ENCODE measurements at places on chromosomes 7 and 10.

DNA sequence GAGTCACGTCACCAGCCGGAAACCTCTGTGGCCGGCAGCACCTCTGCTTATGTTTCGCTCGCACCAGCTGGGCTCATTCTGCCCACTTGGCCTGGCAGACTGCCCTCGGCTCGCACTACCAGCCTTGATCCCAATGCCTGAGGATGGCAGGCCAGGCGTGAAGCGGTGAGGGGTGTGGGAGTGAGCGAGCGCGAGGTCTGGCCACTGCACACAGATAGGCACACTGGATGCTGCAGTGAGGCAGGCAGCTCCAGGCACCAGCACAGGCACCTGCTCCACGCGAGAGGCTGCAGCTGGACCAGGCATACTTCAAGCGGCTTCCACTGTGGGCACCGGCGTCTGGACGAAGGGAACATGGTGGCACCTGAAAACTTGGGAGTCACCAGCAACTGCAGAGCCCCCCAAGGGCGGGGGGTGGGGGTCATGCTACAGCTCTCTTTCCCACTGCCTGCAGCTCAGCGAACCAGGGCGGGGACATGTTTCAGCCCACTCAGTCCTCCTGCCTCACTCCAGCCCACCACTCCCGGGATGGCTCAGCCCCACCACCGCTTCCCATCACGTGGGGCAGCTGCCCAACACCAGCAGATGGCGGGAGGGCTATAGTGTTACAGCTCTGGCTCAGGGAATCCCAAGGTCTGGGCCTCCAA, 5.4 kb upstream of the DMTF1 start:
- no peak for DNase-seq

DNA sequence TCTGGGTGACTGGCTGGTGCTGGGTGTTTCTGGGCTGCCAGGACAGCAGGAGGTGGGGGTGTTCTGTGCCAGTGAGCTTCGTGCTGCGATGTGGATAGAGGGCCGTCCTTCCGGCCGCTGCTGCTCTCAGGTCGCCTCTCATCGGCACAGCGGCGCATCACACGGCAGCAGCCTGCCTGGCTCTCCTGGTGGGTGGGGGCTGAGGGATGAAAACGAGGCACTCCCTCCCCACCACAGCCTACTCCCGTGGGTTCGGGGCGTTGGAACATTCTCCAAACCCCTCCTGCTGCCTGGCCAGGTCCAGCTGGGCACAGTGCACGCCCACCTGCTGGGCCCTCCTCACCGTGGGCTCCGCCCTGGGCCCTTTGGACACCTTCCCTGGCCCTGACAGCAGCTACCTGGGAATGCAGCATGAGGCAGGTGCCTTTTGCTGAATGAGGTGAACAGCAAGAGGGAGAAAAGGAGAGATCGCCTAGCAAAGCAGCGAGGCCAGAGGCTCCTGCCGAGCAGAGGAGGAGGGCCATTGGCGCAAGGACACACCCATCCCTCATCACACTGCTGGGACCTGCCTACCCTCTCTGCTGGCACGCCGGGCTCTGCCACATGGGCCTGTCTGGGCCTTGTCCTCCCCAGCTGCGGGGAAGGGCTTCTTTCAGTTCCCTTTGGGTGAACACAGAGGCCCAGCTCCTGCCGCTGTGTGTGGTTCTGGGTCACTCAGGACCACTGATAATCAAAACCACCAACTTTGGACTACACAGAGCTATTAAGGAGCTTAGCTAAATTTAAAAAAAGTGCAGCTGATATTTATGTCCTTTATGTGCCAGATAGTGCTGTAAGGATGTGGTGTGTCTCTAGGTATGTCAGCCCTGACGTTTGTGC, 33.4 kb downstream of the INPP5A start:
- DNase-seq: no peak

- no peak for DNase-seq
Observed at GRCh38 chr10:114273910-114274309, 34.9 kb downstream of the VWA2 start.

- DNase-seq: peak; percentile 31
Observed at GRCh38 chr10:16828114-16828568, 10.9 kb upstream of the RSU1 start.

- DNase-seq: no peak
Observed at GRCh38 chr10:93299606-93300287, 182.4 kb downstream of the MYOF start.

DNA sequence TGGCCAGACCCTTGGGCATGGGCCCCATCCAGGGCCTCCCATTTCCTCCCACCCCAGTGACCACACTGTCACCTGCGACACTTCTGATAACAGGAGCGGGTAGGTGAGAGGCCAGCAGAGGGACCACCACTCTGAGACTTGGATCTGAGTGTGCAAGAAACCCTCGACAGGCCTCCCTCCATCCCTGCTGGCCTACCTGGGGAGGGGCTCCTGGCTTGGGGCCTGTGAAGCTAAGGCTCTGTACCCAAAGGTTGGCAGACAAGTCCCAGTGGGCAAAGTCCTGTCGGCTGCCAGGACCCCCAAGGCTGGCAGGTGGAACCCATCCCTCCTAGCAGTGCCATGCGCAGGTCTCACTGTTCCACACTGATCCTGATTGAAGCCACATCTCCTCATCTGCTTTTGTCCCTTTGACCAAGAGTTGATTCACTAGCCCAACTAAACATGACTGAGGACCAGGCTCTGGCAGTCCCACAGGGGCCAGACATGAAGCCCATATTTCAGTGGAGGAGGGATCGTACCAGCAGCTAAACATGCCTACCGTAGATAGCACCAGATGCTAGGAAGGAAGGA, 1.2 kb upstream of the PGAM2 start:
- DNase-seq: no peak

GRCh38 chr10:129626309-129626708, 159.3 kb downstream of the MGMT start:
- DNase-seq: no peak

DNA sequence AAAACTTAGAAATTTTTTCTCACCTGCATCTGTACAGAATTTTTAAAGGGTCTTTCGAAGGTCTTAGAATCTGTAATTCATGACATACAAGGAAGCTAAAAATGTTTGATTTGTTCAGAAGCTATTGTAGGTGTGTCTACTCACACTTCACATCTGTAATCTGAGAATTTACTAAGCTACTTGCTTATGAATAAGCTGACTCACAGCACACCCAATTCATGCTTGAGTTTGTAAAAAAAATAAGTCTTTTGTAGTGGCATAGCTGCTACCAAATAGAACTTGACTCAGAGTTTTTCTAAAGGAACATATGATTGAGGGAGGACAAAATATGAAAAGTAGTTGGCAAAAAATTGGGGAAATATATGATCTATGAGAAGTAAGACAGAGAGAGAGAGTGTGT, 12.7 kb upstream of the AGR2 start:
- DNase-seq: no peak

- DNase-seq: no peak
Observed at GRCh38 chr10:110756876-110757275, 112.7 kb downstream of the RBM20 start.

- DNase-seq: no peak
Observed at GRCh38 chr7:13933091-13933490, 56.4 kb downstream of the ETV1 start.

- no peak for DNase-seq
Observed at GRCh38 chr7:139065323-139065722, 29.5 kb upstream of the ZC3HAV1L start.

DNA sequence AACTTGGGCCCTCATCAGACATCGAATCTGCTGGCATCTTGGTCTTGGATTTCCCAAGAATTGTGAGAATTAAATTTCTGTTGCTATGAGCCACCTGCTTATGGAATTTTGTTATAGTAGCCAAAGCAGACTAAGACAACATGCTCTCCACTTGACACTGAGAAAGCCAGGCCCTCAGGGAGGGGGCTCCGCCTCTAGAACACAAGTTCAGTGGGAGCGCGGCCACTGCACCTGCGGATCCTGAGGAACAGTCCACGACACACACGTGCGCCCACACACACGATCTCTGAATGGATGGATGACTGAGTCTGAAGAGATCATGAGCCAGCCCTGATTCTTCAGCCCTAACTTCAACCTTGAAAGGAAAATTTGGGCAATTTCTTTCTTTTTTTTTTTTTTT, 73.7 kb downstream of the CTBP2 start:
- DNase-seq: no peak

DNA sequence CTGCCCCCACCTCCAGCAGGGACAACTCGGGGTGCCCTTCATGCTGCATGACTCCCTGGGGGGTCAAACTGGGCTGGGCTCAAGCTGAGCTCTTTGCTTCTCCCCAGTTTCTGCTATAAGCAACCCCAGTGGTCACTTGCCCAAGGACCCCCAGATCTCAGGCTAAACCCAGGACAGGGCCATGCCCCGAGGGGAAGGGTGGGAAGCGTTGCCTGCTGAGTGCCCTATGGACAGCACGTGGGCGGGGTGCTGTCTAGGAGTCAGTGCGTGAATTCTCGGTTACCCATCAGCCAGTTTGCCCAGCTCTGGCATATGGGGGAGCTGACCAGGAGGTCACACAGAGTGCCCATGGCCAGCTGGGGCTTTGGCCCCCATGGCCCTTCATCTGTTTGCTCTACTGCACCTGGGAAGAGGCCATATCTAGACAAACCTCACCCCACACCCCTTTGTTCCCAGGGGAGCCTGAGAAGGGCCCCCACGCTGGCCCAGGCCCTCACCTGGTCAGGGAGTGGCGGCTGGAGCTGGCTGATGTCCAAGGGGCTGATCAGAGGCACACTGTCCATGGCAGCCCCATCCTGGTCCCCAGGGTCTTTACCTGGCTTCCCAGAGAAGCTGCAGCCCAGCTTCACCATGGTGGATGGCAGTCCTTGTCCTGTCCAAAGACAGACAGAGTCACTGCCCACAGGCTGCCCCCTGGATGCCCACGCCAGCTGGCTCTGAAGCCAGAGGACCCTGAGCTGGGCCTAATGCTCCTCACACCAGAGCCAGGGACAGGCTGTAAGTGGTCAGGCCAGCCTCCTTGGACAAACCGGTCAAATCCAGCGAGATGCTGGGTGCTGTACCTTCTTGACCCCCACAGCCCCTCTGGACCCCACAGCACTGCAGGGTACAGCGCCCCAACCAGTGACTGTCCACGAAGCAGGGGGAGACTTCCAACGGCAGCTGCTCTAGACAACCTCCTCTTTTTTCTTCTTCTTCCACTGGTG, 8.0 kb downstream of the CALY start:
- no peak for DNase-seq

DNA sequence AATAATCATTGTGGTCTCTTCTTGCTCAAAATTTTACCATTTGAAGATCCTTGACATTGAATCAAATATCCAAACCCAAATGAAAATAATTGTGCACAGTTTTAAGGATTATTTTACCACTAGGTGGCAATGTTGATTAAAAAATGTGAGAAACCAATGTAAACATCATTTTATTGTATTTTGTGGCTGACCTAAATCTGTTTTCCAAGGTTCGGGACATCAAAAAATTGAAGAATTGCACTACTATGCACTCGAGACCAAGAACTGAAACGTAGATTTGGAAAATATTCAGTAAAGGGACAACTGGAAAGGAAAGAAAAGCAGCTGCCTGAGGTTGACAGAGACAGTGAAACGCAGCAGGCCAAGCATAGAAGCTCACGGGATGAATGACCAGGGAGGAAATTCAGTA, 259.3 kb downstream of the SNX13 start:
- no peak for DNase-seq

DNA sequence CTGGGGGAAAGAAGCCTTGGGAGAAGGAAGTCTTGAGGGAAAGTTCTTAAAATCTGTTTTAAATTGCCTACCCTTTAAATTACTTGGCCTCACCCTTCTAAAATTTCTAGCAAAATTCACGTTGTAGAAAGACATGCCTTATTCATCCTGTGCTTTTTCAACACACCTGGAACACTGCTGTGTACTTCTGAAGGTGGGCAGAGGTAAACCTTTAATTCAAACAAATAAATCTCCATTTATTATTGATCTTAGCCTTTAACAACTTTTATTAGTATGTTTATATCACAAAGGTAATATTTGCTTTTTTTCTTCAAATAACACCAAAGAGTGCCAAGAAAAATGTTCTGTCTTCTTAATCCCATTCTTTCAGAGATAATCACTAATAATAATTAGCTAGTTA, 30.7 kb downstream of the DNAJB9 start:
- no peak for DNase-seq

DNA sequence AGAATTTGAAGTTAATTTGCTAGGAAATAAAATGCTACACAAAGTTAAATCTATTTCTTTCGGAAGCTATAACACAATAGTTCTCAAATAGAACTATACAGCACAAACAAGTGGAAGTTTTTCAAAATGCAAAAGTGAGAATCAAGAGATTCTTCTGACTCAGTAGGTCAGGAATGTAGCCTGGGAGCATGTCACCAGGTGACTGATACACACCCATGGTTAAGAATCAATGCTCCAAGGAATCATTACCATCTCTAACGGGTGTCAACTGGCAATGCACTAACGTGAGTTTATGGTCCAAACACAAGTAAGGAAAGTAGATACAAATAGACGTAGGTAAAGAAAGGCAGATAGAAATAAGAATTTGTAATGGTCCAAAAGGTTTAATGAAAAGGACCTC, 170.5 kb downstream of the SRPK2 start:
- no peak for DNase-seq

GRCh38 chr7:17661982-17662585, 278.2 kb downstream of the SNX13 start:
- no peak for DNase-seq

DNA sequence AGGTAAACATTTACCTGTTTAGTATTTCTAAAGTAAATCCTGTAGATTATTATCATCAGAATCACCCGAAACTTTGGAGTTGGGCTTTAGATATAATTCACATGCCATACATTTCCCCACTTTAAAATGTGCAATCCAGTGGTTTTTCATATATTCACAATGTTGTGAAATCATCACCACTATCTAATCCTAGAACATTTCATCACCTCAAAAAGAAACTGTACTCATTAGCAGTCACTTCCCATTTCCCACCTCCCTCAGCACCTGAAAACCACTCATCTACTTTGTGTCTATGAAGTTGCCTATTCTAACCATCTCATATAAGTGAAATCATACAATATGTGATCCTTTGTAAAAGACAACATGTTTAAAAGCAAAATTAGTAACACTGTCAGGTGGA, 182.6 kb downstream of the FZD1 start:
- no peak for DNase-seq

GRCh38 chr10:61847640-61848039, 53.9 kb upstream of the ARID5B start:
- DNase-seq: no peak

- no peak for DNase-seq
Observed at GRCh38 chr10:34809796-34810195, 5.3 kb downstream of the PARD3 start.

GRCh38 chr10:102449321-102450123, 1.8 kb downstream of the C10orf95 start:
- peak; percentile 66 for DNase-seq

GRCh38 chr10:125001313-125002046, 59.6 kb downstream of the ZRANB1 start:
- no peak for DNase-seq

GRCh38 chr7:30880125-30880720, 31.4 kb upstream of the AQP1 start:
- no peak for DNase-seq

- DNase-seq: no peak
Observed at GRCh38 chr7:41010967-41011366, 691.9 kb downstream of the INHBA start.

Measured in stimulated activated CD8-positive, alpha-beta memory T cell treated with anti-CD3 and anti-CD28 coated beads, Interleukin-7, amount 100 ng/mL, for 48 hours (primary cell).